ENCODE measurements at places on chromosomes 11 and 22.

GRCh38 chr22:24401931-24402367 lies 25.4 kb upstream of the ADORA2A start:
- DNase-seq: no peak

DNA sequence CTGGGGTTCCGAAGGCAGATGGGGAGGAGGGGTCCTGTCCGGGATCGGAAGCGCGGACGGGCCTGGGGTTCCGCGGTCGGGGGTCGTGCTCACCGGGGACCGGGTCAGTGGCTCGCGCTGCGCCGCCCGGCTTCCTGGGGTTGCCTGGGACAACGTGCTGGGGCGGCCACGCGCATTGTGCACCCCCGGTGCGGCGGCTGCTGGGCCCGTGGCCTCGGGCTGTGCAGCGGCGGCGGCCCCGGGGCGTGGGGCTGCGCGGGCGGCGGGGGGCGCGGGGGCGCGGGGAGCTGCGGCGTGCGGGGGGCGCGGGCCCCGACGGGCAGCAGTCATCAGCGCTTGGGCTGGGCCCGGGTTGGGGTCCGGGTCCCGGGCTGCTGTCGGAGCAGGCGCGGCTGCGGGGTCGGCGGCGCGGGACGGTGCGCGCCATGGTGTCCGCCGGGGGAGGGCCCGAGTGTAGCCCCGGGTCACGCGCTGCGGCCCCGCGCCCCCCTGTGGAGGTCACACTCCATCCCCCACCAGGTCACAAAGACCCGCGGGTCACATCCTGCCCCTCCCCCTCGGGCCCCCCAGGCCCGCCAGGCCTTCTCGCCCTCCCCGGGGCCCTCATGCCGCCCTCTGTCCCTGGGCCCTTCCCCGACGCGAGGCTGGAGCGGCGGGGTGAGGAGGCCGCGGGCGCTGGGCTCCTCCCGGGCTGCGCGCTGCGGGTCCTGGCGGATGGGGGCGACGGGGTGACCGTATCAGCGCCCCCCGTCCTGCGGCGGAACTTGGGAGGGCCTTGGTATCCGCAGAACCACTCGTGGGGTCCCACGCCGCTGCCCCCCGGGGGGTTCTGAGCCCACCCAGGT lies at the start of gene TTLL8:
Gene TTLL8 (minus strand): TSS at position 238 of the 845 bp plus-strand sequence.
- no peak for DNase-seq

DNA sequence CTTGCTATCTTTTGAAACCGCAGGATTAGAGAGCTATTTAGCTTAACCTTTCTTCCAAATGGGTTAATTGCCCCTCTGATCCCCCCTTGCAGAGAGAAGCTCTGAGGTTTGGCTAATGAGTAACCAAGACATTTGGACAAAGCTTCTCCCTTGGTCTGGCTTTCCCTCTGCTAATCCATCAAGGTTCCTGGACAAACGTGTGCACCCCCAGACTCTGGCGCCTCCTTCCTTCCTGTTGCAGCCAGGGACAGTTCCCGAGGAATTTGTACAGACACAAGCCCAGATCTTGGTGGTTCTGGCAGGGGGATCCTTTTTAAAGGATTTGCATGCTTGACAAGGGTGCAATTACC lies 1.6 kb downstream of the KIAA1671 start:
- no peak for DNase-seq

- DNase-seq: no peak
Observed at GRCh38 chr11:1224111-1224490, 1.2 kb downstream of the MUC5B start.

- DNase-seq: no peak
Observed at GRCh38 chr11:134664447-134665187, 252.6 kb upstream of the B3GAT1 start.

GRCh38 chr11:127074151-127074761 lies 73.7 kb upstream of the KIRREL3 start:
- no peak for DNase-seq

GRCh38 chr11:1853376-1854131 lies 670 bp downstream of the LSP1 start:
- no peak for DNase-seq

DNA sequence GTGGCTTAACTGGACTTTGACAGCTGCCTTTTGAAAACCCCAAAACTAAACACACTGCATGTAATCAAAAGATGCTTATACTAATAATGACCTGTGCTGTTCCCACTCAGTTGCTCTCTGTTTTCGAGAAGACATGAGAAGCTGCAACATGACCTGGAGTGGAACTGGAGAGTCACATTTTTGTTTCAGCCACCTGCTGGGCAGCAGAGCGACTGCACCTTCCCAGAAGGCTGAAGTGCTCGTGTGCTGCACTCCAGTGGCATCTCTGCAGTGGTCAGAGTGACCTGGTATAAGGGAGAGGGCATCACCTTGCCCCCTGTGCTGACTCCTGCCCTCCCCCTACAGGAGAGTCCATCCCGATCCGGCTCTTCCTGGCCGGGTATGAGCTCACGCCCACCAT lies 8.6 kb downstream of the THYN1 start:
- DNase-seq: no peak

GRCh38 chr11:112605093-112605666 lies 344.5 kb upstream of the PLET1 start:
- DNase-seq: no peak

GRCh38 chr11:5303626-5304025 lies 1.9 kb upstream of the OR51B4 start:
- no peak for DNase-seq

DNA sequence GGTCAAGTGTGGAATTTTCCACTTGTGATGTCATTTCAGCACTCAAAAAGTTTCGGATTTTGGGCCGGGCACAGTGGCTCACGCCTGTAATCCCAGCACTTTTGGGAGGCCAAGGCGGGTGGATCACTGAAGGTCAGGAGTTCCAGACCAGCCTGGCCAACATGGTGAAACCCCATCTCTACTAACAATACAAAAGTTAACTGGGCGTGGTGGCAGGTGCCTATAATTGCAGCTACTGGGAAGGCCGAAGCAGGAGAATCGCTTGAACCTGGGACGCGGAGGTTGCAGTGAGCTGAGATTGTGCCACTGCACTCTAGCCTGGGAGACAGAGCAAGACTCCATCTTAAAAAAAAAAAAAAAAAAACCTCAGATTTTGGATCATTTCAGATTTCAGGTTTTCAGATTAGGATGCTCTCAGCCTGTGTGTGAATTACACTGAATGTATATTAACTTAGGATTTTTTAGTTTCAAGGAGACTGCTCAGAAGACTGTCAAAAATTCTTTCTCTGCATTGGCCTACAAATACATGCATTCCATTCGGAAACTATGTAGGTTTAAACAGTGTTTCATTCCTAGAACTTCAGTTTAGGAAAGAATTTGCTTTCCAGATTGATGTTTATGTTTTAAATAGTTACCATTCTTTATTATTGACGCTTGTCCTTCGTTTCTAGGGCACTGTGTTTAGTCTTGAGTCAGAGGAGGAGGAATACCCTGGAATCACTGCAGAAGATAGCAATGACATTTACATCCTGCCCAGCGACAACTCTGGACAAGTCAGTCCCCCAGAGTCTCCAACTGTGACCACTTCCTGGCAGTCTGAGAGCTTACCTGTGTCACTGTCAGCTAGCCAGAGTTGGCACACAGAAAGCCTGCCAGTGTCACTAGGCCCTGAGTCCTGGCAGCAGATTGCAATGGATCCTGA lies 48.0 kb downstream of the BID start:
- DNase-seq: no peak

DNA sequence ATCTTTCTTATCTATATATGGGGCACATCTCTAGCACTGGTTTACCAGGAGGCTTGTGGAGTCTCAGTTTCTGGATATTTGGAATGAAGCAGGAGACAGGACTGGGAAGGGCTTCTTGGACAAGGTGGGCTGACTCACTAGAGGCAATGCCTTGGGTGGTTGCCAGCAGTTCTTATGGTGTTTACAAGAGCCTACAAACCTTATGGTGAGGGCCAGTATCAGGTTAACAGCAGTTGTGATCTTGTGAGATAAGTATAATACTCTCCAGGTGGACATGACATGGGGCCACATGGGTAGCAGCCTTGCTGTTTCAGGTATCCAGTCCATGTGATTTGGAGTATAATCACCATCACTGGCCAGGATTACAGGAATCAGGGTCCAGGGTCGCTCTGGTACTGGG lies 10.2 kb downstream of the FUT4 start:
- no peak for DNase-seq

DNA sequence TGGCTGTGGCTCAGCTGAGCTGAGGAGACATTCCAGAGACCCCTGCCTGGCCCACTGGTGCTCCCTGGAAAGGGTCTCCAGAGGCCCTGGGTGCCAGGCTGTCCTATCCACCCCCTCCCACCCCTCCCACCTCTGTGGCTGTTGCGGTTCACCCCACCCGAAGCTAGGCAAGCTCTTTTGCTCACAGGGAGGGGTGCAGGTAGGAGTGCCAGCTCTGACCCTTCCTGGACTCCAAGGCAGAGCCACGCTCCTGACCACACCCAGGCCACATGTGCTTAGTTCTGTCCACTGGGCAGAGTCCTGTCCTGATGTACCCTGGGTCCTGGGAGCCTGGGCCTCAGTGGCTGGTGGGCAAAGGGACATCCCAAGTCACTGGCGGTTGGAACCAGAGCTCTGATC lies 16.4 kb downstream of the IL17REL start:
- no peak for DNase-seq
